ENCODE measurements at places on chromosomes 4 and X.

- no peak for DNase-seq
These were observed 854.4 kb upstream of the INTU start for GRCh38 chr4:126778348-126778747.

- no peak for DNase-seq
These were observed 67.1 kb downstream of the SHROOM2 start for GRCh38 chrX:9853307-9853706.

DNA sequence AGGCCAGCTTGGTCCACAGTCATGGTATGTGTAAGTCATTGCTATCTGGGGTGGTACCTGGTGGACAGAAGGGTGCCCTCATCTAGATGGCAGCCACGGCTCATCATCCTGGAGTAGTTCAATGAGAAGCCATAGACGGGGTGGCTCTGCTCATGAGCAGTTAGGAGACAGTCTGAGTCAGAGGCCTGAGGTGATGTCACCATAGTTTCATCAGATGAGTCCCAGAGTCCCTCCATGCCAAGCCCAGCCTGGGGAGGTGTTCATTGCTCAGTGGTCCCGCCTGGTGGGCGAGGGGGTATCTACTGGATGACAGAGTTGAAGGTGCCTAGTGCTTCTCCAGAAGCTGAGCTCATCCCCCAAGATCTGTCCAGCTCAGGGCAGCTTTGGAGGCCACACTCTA is 49.8 kb downstream of the DLG3 start:
- DNase-seq: no peak

DNA sequence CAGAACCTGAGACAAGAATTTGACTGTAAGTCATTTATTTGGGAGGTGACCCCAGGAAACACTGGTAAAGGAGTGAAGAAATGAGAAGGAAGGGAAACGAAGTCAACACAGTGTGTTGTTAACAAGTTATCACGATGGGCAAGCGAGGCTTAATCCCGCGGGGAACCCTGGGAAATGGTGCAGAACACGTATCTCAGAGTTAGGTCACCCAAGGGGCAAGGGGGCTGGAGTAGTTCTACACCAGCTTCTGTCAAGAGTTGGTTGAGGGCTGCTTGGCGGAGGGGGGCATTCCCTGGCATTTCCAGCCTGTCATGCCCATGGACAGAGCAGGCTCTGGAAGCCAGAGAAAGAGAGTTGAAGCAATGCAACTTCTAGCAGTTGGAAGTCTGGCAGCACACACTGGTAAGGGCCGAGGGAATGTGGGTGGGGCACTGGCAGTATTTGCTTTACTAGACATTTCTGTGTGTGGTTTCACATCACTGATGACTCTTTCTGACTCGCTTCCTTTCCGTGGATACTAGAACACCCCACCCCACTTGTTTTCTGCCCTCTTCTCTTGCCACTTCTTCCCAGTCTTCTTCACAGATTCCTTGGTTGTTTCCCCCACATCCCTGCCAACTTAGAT is 52.2 kb upstream of the ADGRG2 start:
- DNase-seq: no peak

DNA sequence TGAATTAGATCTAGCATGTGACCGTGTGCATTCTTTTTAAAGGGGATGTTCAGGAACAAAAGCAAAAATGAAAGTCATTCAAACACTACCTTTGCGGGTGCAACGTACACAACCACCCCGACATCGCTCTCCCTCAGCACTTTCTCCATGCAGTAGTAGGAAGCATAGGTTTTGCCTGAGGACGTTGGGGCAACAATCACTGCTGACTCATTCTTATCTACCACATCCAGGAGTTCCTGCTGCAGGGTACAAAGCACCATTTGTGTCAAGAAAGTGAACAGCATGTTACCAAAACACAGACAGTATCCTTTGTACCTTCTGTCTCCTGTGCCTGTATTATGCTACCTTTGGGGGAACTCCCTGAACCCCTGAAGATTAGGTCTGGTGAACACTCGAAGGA is 58.6 kb downstream of the DDX60L start:
- no peak for DNase-seq

- DNase-seq: no peak
These were observed 475.5 kb upstream of the FGF16 start for GRCh38 chrX:76971393-76972376.

DNA sequence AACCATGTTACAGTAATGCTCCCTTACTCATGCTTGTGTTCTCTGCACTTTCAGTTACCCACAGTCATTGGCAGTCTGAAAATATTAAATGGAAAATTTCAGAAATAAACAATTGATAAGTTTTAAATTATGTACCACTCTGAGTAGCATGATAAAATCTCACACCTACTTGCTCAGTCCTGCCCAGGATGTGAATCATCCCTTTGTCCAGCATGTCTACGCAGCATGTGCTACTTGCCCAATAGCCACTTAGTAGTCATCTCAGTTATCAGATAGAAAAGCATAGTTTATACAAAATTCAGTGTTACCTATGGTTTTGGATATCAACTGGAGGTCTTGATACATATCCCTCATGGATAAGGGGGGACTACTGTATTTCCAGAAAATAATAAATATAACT is 577.1 kb downstream of the GALNTL6 start:
- DNase-seq: no peak

GRCh38 chrX:112877771-112878173 is 37.1 kb upstream of the AMOT start:
- DNase-seq: no peak

- DNase-seq: no peak
These were observed 15.2 kb upstream of the UVSSA start for GRCh38 chr4:1331591-1332353.

DNA sequence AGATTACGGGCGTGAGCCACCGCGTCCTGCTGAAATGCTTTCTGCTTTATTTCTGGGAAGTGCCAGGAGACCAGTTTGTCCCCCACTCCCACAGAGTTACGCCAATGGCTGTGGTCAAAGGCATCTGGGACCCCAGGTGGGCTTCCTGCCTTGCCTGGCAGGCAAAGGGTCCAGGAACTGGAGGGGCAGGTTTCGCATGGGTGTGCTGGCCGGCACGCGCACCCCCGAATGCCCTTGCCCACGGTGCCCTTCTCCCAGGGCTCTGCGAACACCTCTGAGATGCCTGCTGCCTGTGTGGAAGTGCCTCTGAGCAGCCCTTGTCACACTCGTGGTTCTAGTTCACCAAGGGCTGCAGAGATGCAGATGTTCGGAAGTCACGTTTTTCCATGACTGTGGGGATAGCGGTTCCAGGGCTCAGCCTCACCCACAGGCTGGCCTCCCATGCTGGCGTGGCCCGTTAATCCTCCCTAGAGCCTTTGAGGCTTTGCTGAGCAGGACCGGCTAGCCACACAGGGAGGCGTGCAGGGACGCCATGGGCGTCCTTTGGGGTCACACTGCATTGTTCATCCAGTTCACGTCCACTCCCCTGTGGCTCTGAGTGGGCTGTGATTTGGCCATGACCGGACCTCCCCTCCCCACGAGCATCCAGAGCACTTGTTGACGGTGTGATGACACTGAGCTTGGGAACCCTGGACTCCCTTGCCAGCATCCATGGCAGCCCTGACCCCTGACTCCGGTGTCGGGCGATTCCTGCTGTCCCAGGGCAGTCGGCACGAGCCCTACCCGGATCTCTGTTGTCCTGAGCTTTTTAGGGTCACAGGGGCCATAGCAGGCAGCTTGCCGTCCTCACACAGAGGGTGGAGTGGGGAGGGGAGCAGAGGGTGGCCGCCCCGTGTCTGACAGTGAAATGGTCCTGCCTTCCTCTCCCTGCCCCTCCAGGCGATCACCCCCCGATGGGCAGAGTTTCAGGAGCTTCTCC is 12.7 kb upstream of the ADD1 start:
- DNase-seq: no peak

GRCh38 chrX:18937173-18937572 is 46.7 kb downstream of the PHKA2 start:
- no peak for DNase-seq

DNA sequence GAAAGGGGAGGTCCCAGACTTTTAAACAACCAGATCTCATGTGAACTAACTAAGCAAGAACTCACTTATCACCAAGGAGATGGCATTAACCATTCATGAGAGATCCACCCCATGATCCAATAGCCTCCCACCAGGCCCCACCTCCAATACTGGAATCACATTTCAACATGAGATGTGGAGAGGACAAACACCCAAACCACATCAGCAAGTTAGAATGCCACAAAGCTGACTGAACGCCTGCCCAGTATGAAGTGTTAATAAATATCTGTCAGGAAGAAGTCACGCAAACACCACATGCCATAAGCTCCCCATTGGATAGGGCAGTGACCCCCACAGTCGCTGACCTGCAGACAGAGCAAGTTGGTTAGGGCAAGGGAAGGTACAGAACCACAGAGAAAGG is 14.3 kb downstream of the SLC10A6 start:
- DNase-seq: no peak

DNA sequence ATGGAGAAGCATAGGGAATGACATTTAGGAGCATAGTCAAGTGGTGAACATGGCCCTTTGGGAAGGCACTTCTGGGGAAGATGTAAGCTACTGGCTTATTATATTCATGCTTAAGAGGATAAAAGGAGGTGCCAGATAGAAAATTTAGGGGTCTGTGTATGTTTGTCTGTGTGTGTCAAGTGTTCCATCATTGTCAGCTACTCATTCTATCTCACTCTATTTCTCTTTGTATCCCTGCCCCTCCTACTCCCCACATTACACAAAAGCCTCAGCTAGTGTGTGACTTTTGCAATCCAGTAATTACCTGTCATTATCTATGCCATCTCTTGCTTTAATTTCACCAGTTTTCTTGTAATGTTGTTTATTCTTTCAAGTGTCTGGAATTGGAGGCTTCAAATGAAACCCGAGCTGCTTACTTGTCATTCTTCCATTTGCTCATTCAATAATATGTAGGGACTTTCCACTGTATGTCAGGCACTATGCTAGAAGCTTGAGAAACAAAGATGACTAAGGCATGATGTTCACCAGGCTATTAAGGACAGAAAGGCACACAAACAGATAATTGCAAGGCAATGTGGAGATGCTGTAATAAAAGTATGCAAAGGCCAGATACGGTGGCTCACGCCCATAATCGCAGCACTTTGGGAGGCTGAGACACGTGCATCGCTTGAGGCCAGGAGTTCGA is 229.8 kb upstream of the TEX13C start:
- no peak for DNase-seq

All from stimulated activated CD8-positive, alpha-beta memory T cell treated with anti-CD3 and anti-CD28 coated beads, Interleukin-7, amount 100 ng/mL, for 24 hours (primary cell).